ENCODE measurements at places on chromosomes 4 and X.

GRCh38 chr4:184731056-184731455, 2.8 kb downstream of the CENPU start:
- DNase-seq: no peak

- no peak for DNase-seq
Measured at GRCh38 chr4:121711263-121712000, 14.7 kb upstream of the ANXA5 start.

DNA sequence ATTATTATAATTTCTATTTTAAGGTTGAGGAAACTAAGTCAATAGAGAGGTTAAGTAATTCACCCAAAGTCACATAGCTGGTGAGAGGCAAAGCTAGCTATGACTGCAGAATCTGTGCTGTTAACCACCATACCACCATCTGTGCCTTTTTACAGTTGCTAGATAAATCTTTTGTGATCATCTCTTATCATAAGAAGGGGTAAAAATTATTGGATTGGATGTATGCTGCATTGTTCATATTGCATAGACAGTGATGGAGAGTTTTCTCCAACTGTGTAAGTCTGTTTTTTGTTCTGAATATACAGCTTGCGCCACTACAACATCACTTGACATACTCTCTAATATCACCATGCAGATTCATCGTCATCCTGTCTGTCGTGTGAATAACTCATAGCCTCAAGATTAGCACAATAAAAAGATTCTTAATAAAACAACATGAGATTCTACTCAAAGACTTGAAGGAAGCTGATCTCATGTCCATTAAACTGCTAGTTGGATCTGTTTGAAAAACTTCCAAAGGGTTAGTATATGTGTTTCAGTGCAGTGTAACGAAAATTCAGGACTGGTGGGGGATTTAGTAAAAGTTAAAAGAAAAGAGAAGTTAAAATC, 495.9 kb downstream of the SPRY1 start:
- DNase-seq: no peak

- DNase-seq: no peak
Measured at GRCh38 chrX:102976793-102977495, 39.9 kb downstream of the RAB40AL start.

- no peak for DNase-seq
Measured at GRCh38 chrX:153974003-153974725, 1.6 kb downstream of the TMEM187 start.

GRCh38 chr4:120327276-120327675, 260.6 kb upstream of the MAD2L1 start:
- no peak for DNase-seq

DNA sequence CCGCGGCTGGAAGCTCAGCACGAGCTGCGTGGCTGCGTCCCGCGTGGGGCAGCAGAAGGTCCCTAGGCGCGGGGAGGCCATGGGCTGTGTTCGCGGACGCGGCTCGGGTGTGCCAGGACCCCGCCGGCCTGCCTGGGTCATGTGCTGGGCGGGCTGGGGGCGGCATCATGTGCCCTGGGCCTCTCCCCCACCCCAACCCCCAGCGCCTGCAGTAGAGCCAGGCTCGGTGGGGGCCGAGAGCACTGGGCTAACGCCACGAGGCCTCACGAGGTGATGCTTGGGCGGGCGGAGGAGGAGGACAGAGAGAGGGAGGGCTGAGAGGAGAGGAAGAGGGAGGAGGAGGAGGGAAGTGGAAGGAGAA, at the start of gene GPR143:
Gene GPR143 (minus strand): TSS at position 111 of the 361 bp plus-strand sequence. CDS start 30 bp downstream, at position 81.
- DNase-seq: no peak

GRCh38 chr4:184099535-184099966, 118.1 kb downstream of the ENPP6 start:
- DNase-seq: no peak

DNA sequence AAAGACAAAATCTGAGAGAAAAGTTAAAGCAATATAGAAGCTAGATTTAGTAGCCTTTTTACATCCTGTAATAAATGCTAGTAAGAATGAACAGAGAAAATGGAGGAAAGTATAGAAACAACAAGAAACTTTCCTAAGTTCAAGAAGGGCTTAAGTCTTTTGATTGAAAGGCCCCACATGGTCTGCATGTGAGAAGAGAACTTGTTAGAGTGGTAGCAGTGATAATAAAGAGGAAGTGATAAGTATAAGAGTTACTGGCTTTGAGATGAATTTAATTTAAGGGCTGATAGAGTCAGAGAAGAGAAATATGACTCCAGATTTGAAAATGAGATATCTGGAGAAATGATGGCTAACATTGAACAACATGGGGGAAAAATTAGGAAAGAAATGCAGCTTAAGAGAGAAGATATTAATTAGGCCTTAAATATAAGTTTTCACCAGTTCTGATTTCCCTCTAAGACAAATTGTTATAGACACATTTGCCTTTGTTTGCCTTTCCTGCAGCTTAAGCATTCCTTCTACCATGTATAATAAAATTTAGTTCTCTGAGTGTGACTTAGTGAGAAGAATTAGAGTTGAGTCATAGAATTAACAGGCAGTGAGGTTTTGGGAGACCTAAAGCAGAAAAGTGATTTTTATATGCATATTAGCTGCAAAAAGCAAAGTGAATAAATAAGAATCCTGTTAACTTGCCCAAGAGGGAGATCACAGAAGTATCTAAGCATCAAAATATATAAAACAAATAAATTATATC, 18.4 kb downstream of the ZFX start:
- DNase-seq: no peak

DNA sequence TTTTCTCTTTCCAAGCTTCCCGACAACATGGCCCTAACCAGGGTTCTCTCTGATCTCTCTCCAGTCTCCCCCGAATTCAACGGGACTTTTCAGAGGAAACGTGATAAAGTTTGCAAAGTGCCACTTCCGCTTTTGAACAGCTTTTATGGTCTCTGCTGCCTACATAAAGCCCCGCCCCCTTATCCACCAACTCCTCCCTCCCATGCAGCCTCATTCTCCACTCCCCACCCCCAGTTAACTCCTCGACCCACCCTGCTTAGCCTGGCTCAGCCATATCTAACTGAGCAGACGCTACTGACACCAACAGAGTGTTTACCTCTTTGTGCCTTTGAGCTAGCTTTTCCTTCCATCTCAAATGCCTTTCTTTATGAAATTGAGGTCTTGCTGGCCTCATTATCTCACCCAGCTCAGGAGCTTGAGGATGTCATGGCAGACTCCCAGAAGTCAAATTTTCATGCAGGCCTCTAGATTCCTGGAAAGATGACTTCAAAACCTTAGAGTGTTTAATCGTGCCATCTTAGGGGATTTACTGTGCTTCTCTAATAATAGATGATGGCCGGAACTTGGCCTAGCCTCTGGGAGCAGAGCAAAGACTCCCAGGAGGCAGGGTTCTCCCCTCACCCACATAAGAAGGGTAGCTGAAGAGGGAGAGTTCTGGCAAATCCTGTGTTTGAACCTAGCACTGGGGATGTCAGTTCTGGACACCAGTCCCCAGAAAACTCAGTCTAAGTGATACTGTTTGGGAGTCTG, 606.0 kb downstream of the BCOR start:
- DNase-seq: no peak

DNA sequence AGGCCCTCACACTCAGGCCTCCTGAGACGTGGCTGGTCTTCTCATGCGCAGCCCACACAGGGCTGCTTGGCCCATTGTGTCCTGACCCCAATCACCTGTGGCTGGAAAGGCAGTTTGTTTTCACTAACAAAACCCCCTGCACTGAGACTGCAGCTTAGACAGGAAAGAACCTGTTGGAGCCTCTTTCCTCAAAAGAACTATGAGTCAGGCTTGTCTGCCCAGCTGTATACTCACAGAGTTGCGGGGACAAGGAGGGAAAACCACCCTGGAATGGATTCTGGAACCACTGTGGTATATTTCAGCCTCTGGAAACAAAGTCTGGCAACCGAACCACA, 5.2 kb upstream of the TMEM156 start:
- no peak for DNase-seq

- no peak for DNase-seq
Measured at GRCh38 chr4:109967798-109968520, 55.3 kb downstream of the EGF start.

DNA sequence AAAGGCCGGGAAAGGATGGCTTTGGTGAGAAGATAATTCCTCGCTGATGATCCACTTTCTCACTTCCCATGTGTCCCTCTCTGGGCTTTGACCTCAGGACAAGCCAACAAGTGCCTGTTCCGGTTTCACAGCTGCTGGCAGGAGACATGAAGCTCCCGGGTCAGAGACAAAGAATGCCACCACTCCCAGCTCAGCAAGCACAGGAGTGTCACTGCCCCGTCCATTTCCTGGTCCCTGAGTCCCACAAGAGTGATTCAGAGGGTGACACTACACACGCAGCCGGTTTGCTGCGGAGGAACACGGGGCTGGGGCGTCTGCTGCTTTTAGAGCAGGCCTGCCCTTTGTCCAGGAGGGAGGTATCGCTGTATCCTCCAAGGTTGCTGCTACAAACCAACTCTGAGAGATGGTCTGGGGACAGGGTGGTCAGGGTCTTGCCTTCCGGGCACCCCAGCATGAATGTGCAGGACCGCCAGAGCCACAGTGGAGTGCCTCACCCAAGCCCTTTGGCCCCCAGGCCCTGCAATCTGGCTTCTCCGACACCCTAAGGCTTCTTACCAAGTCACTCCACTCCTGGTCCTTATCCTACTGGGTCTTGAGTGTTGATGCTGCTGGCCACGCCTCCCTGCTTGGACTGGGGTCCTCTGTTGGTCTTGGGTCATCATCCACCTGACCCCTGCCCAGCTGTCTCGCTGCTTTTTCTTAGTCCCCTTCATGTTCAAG, 49.5 kb downstream of the CPZ start:
- DNase-seq: no peak

GRCh38 chr4:111631215-111631999, 513.8 kb upstream of the FAM241A start:
- no peak for DNase-seq

- DNase-seq: no peak
Measured at GRCh38 chr4:13920901-13921300, 293.4 kb upstream of the BOD1L1 start.

DNA sequence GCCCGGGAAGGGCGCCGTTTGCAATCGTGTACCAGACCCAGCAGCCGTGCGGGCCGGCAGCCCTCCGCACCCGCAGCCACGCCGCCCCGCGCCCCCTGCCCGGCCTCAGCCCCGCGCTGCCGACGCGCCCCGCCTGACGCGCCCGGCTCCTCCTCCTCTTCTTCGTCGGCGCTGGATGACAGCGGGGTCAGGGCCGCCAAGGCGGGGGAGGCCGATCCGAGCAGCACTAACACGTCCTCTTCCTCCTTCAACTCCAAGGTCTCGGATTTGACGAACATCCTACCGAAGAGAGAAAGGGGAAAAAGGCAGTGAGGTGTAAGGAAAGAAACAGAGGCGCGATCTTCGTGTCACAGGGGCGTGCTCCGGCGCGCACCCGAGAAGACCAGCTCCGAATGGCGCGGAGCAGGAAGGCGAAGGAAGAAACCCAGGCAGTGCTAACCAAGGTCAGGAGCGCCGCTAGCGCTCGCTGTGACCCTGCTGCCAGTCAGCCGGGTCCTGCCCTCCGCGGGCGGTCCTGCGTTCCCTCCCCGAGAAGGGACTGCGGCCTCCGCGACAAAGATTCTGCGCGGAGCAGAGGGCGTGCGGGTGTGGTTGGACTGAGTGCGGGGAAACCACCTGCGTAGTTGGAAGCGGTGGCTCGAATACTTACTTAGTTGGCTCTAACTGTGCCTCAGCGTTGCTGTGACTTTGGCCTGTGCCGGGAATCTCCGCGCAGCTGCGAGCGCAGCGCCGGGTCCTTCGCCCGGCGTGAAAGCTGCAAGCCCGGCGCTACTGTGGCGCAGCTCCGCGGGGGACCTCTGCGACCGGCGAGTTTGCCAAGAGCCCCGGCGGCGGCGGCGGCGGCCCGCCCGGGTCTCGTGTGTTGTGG, 548 bp downstream of the NEUROG2 start:
- no peak for DNase-seq

- DNase-seq: no peak
Measured at GRCh38 chr4:38917481-38918025, 49.9 kb downstream of the FAM114A1 start.

- no peak for DNase-seq
Measured at GRCh38 chrX:41734530-41734929, 10.5 kb downstream of the GPR82 start.

GRCh38 chr4:47837094-47837907, 566 bp downstream of the CORIN start:
- peak; percentile 8 for DNase-seq

GRCh38 chrX:68894513-68895340, 65.9 kb downstream of the EFNB1 start:
- DNase-seq: peak; percentile 49

DNA sequence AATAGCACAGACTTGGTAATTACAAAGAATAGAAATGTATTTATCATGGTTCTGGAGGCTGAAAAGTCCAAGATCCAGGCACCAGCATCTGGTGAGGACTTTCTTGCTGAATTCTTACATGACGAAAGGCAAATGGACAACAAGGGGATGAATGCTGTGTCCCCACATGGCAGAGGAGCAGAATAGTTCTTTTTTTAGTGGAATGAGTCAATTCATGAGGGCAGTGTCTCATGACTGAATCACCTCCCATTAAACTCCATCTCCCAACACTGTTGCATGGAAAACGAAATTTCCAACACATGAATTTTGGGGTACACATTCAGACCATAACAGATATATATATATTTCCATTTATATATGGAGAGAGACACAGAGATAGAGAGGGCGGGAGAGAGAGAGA, 628.3 kb downstream of the TRIML1 start:
- no peak for DNase-seq

GRCh38 chr4:91851456-91851855, 452.3 kb upstream of the GRID2 start:
- DNase-seq: no peak

DNA sequence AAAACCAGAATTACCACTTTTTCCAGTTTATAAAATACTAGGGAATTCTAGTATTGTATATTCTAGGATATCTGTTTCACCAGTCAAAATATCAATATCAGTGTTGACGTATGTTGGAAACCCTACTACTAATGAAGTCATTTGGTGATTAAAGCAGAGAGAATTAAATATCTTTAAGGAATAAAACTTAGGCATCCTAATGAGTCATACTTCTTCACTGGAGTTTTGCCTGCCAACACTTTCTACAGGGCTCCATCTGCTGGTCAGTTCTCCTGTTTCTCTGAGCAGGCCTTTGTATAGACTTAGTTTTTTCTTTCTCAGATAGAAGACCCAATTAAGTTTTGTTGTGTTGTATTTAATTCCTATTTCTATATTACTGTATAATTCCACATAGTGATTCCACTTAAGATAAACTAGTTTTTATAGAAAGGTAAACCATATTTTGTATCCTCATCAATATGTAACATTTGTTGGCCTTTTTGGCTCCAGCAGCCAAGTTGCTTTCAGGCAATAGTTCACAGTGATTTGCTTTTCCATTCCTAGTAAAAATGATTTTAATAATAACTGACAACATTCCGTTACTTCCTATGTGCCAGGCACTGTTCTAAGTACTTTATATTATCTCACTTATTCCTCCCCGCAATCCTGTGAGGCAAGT, 3.5 kb downstream of the AP1AR start:
- DNase-seq: no peak

GRCh38 chrX:145751943-145752342, 65.7 kb upstream of the SLITRK2 start:
- DNase-seq: no peak
